ENCODE measurements at places on chromosomes 1 and 21.

DNA sequence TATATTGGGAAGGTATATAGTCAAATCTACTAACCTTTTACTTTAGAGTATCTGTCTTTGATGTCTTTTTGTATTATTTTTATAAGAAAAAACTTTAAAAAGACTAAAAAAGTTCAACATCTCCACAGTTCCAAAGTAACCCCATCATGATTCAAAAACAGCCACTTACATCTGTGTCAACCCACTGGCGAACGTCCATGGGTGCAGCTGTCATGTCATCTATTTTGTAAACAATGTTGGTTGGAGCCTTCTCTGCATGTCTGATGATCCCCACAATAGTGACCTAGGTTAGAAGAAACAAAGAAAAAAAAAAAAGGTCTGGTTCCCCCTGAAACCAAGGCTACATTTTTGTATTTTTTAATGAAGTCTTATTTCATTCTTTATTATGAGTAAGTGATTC is 28.0 kb upstream of the SMPDL3B start:
- no peak for DNase-seq

DNA sequence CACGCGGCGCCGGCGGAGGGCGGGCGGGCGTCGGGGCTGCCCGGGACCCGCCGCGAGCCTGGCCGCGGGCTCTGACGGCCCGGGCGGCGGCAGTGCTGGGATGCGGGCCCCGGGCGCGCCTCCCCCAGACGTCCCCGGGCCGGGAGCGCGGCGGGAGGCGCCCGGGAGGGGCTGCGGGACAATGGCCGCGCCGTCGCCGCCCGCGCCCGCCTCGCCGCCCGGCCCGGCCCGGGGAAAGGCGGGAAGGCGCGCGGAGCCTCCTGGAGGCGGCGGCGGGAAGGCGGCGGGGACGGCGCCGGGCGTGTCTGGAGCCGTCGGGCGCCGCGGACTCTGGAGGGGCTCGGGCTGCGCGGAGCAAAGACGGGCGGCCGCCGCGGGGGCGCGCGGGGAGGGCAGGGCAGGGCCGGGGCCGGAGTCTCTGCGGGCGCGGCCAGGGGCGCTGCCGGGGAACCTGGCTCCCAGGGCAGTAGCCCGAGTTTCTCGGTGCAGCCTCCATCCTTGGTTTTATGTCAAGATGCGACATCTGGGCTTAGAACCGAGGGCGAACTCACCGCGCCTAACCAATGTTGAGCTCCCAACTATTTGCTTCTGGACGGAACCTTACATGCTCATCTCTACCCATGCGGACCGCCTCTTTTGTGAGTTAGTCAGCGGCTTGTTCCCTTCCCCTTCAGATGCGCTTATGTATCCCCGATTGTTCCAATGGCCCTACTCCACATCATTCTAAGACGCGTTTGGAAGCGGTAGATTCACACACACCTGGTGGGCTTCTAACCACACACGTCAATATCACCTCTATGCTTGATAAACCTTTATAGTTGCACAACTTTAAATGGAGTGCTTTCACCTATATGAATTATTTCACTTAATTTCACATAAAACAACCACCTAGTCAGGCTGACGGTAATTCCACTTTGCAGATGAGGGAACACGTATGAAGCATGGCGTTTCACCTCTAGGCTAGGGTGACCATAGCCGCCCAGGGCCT is 651 bp downstream of the ZBTB8A start:
- DNase-seq, result peak; percentile 34

DNA sequence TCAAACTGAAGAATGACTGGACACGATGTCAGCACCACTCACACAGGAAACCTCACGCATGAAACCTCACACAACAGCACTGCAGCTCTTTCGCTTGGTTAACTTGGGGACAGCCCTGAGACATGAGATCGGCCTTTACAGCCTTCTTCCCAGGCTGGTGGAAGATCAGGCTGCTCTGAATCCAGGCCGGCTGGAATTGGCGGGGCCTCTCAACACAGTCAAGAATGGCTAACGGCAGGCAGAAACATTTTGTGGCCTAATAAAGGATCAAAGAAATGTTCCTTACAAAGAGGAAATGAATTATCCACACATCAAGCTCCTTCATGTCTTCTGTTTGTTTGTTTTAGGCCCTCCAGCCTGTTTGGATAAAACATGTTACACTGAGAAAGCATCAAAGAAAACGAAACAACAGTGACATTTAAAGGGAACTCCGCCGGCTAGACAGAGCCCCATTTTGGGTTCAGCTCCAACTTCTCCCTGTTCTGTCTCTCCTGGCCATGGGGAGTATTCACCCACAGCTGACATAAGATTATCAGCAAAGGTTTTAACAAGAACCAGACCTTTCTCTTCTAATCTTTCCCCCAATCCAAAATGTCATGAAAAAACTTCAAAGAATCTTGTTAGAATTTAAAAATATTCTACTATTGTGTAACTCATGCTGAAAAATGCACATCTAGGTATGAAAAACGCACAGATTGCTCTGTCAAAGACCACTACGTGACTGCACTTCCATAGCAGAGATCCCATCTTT is 131.2 kb downstream of the SLC45A1 start:
- no peak for DNase-seq

DNA sequence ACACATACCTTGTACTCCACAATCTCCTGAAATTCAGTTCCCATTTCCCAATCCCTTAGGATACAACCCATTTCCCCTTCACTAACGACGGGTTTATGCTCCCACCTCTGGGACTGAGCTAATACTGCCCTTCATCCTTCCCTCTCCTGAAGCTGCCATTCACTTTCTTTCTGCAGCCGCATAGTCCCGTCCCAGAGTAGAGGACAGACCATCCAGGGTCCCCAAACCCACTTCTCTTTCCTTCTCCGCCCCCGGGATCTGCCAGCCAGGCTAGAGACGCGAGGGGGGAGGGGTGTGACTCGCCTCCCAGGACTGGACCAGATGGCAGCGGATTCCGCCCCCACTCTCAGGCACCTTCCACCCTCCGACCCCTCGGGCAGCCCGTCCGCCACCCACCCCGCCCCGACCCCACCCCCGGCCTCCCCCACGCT is 679 bp downstream of the ABL2 start:
- no peak for DNase-seq

DNA sequence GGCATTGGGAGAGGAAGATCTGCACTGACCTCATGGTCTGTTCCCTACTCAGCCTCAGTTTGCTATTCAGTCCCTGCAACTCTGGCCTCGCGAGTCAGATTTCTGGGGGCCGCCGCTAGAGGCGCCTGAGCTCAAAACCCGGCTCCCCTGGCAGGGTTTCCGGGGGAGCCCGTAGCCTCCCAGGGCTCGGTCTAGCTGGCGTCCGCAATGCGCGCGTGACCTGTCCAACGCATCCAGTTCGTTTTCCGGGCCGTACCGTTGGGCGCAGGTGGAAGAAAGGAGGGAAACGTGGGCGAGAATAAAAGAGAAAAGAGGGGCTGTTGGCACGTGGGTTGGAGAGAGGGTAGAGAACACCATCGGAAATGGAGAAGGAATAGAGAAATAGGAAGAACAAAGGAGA is at the start of gene ADAM30:
Gene ADAM30, minus strand, starts transcription at position 213 of the 400 bp plus-strand sequence. Its CDS starts 179 bp downstream, at position 34.
- DNase-seq, result no peak

GRCh38 chr1:231679109-231679508 is 52.5 kb downstream of the DISC1 start:
- no peak for DNase-seq

- DNase-seq, result no peak
These were observed 43.7 kb downstream of the BACH1 start for GRCh38 chr21:29342363-29342957.

GRCh38 chr1:31588751-31589515 is 12.6 kb downstream of the TINAGL1 start:
- DNase-seq, result no peak

GRCh38 chr1:184992271-184992670 is 18.0 kb upstream of the NIBAN1 start:
- no peak for DNase-seq

- no peak for DNase-seq
These were observed 27.1 kb downstream of the CRNN start for GRCh38 chr1:152386940-152387339.

- no peak for DNase-seq
These were observed 5.8 kb downstream of the KCNC4 start for GRCh38 chr1:110215621-110216515.

- no peak for DNase-seq
These were observed 193.5 kb downstream of the GPATCH2 start for GRCh38 chr1:217437376-217437775.

DNA sequence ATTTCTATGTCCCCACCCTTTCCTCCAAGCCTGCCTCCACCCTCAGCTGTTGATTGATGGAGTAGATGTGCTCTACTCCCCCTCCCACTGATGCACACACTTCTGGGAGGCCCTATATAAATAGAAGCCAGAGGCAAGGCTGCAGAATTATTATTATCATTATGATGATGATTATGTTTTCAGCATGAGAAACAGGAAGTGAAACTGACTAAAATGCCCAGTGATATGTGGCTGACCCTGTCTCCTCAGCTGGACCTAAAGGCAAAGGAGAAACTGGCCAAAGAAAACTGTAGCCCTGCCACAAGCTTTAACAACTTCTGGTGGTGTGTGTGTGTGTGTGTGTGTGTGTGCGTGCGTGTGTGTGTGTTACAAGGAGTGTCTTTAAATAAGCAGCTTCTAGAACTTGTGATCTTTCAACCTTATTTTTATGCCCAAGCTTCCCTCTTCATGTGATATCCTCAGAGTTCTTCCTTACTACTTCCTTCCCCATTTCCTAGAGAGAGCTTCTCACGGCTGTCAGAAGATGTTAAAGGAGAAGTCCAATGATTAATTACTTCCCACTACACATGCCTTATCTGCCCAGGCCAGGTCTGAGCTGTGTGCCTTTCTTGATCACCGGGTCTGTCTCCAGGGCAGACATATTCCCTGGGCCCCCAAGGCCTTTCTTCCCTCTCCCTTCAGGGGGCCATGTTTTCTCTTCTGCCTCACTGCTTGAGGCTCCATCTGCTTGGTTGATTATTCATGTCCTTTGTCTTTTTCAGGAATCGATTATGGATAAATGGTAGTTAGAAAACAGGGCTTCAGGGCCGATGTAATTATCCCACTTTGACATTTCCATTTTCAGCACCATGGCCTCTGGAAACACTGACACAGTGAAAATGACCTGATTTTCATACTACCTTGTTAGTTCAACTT is 11.6 kb upstream of the MAPKAPK2 start:
- no peak for DNase-seq

- no peak for DNase-seq
These were observed 159.6 kb downstream of the NFIA start for GRCh38 chr1:61241973-61242381.

DNA sequence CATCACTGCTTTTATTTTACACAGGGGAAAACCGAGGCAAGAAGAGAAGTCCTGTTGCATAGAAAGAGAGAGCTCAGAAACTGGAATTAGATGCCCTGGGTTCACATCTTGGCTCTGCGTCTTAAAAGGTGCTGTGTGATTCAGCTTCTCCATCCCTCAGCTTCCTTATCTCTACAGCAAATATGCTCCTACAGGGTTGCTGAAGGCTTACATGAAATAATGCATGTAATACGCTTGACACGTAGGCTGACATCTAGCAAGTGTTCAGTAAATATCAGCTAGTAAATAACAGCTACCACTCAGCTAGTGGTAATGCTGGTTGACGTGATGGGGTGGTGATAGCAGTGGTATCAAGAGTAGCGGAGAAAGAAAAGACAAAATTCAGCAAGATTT is 77.1 kb upstream of the CD55 start:
- no peak for DNase-seq

All from kidney glomerular epithelial cell (primary cell).